ENCODE measurements at places on chromosomes 5 and 9.

DNA sequence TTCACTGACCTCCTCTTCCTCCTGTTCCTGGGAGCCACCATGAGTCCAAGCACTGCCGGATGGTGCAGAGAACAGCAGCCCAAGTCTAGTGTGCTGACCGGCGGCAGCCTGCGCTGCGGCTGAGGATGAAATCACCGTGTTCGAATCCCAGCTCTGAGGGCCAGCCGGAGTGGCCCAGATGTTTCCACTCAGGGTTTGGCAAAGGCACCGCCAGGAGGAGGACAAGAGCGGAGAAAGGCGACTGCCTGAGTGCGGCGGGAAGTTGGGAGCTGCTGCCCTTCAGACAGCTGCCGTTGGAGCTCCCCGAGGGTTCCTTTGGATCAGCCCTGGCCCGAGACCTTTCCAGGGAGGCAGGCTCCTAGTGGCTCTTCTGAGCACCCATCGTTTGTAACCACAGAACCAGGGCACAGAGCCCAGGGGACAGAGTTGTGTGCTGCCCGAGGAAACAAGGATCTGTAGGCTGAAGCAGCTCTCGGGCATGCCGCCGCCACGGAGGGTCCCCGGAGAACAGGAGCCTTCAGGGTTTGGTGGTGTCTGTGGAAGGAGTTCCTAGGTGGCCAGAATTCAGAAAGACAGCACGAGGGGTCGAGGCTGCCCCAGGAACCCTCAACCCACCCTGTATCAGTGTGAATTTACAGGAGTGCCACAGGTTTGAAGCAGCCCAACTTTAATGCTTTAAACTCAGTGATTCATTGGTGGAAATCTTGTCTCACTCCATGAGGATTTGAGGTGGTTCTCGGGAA is 115.6 kb upstream of the COL5A1 start:
- no peak for DNase-seq

GRCh38 chr5:41980870-41981269 is 55.8 kb downstream of the FBXO4 start:
- no peak for DNase-seq

DNA sequence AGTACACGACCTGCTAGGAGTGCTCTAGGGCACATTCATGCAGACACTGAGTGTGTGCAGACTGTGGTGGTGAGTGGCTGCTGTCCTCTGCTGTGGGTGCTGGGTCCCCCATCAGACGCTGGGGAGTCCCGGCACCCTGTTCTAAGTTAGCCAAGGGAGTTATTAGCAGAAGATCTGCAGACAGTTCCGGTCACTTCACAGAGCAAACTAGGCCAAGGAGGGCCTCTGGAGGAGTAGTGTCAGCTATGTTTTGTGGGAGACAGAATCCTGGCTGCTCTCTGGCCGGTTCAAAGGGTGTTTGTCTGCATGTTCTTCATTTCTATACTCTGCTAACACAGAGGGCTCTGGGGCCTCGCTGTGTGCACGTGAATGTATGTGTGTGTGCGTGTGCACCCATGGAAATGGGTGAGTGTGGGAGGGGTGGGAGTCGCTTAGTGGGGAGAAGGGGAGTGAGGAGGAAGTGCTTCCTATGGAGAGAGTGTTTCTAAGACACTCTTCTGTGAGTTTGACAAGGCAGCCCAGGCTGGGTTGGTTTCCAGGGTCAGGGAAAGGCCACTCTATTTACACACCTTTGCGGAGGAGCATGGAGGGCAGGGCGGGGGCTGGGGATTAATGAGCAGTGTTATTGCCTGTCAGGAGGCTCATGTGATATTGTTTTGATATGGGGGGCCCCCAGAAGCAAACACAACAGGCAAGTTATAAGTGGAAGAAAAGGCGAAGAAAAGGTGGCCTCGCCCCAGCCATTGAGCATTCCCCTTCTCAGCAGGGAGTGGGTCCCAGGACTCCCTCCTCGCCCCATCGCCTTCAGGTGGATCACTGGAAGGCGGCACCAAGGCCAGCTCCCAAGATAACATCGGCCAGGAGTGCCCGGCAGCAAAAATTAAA is 68.9 kb downstream of the MACROH2A1 start:
- DNase-seq: no peak

DNA sequence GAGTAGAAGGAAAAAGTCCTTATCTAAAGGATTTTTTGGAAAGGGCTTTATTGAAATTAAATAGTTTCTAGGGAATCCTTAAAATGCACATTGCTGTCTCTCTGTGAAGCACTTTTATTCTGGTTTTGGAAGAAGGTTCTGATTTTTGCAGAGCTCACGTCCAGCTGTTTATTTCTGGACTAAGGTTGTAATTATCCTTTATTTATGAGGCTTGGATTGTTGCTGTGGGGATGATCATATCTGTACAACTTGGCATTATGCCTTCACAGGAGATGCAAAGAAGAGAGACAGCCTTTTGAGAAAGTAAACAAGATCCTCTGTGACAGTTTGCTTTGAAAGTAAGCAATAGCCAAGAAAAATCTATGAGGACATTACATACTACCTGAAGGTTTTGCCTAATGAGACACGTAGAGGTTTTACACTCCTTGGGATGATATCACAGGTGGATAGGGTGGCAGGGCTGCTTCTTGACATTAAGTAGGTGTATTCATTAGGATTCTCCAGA is 14.6 kb downstream of the SMARCA2 start:
- DNase-seq: no peak

GRCh38 chr5:39427229-39427628 is 2.4 kb upstream of the DAB2 start:
- DNase-seq: no peak

DNA sequence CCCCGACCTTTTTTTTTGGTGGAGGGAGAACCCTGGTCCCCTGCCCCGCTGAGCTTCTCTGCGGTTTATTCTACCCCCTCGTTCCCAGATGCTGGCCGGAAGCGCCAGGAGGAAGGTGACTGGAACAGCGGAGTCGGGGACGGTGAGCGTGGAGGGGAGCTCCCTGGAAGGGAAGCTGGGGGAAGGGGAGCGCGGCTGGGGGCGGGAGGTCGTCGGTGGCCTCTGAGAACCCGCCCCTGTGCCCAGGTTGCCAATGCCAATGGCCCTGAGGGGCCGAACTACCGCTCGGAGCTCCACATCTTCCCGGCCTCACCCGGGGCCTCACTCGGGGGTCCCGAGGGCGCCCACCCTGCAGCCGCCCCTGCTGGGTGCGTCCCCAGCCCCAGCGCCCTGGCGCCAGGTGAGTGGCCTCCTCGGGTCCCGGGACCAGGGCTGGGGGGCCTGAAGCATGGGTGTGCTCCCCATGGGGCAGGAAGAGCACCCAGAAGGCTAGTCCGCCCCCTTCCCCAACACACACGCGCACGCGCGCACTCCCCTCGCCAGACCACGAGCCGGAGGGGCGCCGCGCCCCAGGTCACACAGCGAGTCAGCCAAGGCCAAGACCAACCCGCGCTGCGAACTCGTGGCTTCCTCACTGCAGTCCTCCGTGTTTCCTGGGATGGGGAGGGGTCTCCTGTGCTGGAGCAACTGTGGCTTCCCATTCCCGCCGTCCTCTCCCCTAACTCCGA is 10.6 kb downstream of the MYOZ3 start:
- no peak for DNase-seq

- DNase-seq: no peak
These were observed 124.0 kb downstream of the GNAQ start for GRCh38 chr9:77907585-77907984.

GRCh38 chr9:105855987-105856386 is 161.6 kb downstream of the TMEM38B start:
- no peak for DNase-seq

GRCh38 chr5:123084730-123085605 is 4.1 kb upstream of the PRDM6 start:
- DNase-seq: no peak

DNA sequence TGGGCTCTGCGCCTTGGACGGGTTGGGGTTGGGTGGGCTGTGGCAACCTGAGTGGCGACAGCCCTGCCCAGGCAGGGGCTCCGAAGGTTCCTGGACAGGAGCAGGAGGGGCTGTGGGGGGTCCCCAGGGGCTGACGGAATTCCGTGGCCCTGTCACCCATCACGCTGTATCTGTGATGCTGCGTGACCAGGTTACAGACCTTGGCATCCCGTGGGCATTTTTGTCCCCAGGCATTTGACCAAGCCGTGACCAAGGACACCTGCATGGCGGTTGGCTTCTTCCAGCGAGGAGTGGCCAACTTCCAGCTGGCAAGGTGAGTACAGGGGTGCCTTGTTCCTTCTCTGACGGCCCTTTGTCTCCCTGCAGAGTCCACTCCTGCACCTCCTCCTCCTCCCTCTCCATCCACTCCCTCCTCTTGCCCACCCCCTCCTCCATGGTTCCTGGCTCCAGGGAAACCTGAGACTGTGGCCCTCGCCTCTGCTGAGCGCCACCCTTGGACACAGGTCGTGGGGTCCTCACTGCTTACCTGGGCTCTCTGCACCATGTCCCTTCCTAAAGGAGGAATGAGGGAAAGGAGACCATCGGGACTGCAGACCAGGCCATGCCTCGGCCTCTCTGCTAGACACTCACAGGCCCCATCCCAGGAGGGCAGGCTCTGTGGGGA is 3.0 kb downstream of the NOXA1 start:
- no peak for DNase-seq

DNA sequence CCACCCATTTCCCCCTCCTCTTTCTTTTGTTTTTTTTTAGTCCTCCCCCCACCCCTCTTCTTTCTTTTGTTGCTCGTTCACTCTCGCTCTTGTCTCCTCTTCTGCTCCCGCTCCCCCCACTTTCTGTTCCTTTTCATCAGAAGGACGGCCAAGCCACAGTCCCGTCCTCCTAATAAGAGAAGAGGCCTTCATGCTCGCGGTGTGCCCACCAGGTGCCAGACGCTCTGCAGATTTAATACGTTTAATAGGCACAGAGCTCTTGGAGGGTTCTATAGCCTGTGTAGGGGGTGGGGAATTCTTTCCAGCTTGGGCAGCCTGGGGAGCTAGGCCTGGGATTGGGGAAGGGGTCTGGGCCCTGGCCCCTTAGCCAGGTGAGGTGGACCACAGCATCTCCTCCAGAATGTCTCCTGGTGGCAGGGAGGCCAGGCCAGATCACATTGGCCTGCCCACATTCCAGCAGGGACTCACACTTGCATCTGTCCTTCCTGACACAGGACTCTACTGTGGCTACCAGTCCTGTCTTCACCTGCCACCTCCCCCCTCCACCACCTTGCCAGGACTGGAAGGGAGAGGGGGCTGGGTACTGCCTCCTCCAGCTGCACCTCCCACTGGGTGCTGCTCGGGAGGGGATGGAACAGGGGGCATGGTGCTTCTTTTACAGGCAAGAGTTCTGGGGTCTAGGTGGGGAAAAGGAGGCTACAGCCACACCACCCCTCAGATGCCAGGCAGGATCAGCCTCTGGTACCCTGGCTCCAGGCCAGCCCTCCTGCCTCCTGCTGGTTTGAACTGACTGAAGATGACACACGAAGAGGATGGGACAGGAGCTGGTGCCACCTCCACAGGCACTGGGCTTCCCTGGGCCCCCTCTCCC is 6.1 kb upstream of the BARX1 start:
- DNase-seq: no peak

GRCh38 chr9:2159521-2160454 is 144.6 kb downstream of the SMARCA2 start:
- DNase-seq: no peak

DNA sequence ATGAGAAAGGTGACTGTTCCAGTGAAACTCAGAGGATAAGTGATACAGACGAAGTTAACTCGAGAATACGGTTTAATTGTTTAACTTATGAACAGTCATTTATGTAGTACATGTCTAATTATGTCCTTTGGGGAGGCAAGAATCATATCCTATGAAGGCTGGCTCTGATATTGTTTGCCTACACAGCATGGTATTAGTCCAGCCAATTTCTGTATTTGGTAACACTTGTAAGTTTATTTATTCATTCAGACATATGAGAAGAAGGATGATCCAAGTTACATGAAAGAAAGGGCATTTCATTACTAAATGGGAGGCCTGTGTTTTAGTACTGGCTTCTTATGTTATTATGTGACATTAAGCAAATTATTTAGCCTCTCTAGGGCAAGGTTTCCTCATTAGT is 199.7 kb downstream of the NNT start:
- no peak for DNase-seq

GRCh38 chr5:73545403-73545779 is 20.0 kb downstream of the ANKRA2 start:
- no peak for DNase-seq

GRCh38 chr5:79014631-79015030 is 29.5 kb upstream of the ARSB start:
- no peak for DNase-seq

GRCh38 chr5:130018641-130019040 is 114.4 kb downstream of the CHSY3 start:
- no peak for DNase-seq

- no peak for DNase-seq
These were observed 18.6 kb upstream of the TARS1 start for GRCh38 chr5:33422191-33422590.

DNA sequence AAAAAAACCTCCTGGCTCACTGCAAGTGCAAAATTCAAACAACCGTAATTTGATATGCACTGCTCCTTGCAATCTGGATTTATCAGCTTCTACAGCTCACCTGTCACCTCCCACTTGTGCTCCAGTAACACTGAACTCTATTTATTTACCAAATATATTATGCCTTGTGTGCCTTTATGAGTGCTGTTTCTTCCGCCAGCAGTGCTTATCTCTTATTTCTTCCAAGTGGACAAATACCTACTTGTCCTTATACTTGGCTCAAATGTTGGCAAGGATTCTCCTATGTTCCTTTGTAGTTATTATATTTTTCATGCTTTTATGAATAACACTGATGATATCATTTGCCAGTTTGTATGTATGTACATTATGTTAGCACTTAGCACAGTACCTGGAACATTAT is 145.7 kb upstream of the ARRDC3 start:
- DNase-seq: no peak

GRCh38 chr9:74642376-74642775 is 145.2 kb downstream of the RORB start:
- no peak for DNase-seq

Measured in GM18507 (cell line).